ENCODE measurements at places on chromosomes 12 and 14.

- no peak for DNase-seq
Measured at GRCh38 chr12:112555621-112556233, 137.0 kb downstream of the PTPN11 start.

DNA sequence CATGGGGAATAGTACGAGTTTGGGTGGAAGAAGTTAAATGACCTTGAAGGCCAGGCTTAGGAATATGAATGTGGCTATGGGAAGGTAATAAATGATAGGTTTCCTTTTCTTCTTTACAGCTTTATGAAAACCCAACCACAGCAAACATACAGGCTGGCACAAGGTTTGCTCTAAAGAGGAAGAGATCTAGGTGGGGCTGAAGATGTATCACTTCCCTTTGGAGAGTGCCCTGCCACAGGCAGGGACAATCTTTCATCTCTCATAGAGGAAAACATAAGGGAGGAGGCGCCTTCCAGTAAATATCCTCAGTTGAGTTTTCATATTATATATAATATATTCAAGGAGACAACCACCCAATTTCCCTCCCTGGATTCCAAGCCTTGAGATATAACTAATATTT is 72.9 kb upstream of the FRMD6 start:
- no peak for DNase-seq

DNA sequence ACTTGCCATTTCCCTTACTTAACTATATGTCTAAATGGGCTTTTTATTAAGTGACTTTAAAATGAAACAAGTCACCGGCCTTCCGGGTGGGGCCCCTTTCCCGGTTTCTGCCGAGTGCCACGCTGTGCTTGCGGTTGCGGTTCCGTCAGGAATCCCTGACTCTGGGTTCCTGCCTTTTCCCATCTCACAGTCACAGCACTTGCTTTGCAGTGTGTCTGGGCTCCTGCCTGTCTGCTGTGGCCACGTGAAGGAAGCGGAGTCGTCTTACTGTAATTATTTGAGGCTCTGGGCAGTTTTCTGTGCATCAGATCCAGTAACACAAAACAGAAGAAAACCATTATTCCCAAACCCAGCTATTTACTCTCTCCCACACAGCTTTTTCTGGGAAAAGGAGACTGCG is 44.0 kb upstream of the FRMD6 start:
- DNase-seq = no peak

- DNase-seq = no peak
Measured at GRCh38 chr14:63375769-63376168, 57.0 kb upstream of the GPHB5 start.

Measured in stimulated activated effector memory CD8-positive, alpha-beta T cell treated with anti-CD3 and anti-CD28 coated beads, Interleukin-12 subunit alpha, Interleukin-12 subunit beta, amount 100 ng/mL, for 72 hours (primary cell).